Urinary bladder (tissue), 4 donors: ENCODE measurements at places on chromosomes 7 and 10.

- no peak for DNase-seq
These were observed 846 bp upstream of the ZNF775 start for GRCh38 chr7:150378115-150378852.

DNA sequence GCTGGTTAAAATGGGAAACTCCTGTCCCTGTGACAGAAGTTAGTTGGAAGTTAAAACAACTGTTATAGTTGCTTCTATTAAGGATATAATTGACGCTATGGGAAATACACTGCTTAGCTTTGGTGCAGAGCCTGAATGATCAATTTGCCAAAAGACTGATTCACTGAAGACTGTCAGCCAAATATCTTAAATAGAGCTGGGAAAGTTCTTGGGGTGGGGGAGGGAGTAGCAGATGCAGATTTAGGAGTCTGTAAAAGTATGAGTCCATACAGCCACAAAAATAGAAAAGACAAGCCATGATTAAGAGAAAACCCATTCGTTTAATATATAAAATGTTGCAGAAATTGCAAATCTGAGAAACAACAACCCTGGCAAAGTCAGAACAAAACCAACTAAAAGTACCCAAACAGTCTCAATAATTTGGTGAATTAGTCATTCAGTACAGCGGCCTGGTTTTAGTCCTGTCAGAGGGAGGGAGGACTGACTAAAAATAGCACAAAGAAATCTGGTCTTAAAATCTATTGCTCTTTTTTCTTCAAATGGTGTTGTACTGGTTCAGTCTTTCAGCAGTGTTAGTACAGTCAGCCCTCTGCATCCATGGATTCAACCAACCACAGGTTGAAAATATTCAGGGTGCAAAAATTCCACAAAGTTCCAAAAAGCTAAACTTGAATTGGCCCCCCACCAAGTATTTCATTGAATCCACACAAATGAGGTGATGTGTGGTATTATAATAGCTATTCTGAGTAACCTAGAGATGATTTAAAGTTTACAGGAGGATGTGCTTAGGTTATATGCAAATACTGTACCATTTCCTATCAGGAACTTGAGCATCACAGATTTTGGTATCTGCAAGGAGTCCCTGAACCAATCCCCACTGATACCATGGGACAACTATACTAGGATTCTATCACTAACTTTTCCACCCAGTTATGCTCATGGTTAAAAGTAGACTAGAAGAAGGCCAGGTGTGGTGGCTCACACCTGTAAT lies 30.0 kb downstream of the STK17A start:
- DNase-seq: no peak

DNA sequence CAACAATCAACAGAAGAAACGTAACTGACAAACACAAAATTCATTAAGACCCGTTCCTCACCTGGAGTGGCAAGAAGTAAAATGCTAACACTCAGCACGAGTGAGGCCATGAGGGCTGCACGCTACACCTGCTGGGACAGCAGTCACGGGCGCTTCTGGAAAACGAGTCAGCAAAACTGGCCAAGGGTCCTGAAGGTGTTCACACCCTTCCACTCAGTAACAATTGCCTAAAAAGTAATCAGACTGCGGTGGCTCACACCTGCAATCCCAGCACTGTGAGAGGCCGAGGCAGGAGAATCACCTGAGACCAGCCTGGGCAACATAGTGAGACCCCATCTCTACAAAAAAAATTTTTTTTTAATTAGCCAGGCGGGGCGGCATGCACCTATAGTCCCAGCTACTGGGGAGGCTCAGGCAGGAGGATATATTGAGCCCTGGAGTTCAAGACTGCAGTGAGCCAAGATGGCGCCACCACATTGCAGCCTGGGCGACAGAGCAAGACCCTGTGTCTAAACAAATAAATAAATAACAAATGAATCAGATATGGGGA lies 199.1 kb downstream of the MAD1L1 start:
- DNase-seq: no peak

DNA sequence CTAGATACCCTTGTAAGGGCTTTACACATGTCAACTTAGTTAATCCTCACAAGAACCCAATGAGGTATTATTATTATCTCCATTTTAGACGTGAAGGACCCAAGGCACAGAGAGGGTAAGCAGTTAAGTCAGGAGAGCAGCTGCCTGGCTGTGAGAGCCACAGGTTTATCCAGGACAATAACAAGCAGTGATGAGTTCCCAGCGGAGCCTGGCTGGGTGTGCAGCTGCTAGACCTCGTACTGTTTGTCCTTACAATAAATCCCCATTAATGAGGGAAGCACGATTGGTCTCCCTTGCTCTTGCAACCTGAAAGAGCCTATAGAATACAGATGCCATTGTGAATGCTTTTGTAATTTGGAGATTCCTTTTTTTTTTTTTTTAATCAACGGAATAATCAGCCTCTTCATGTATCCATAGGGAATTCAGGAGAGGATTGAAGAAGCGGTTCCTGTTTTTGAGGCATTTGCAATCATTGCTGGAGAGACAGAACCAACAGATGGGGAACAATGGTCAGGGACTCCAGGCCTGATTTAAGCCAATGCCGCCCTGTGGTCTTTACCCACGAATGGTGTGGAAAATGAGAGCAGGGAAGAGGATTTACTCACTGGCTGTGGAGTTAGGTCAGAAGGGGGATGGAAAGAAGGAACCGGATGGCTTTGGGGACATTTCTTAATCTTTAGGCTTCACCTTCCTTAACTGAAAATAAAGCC lies 12.3 kb upstream of the ASB4 start:
- no peak for DNase-seq

DNA sequence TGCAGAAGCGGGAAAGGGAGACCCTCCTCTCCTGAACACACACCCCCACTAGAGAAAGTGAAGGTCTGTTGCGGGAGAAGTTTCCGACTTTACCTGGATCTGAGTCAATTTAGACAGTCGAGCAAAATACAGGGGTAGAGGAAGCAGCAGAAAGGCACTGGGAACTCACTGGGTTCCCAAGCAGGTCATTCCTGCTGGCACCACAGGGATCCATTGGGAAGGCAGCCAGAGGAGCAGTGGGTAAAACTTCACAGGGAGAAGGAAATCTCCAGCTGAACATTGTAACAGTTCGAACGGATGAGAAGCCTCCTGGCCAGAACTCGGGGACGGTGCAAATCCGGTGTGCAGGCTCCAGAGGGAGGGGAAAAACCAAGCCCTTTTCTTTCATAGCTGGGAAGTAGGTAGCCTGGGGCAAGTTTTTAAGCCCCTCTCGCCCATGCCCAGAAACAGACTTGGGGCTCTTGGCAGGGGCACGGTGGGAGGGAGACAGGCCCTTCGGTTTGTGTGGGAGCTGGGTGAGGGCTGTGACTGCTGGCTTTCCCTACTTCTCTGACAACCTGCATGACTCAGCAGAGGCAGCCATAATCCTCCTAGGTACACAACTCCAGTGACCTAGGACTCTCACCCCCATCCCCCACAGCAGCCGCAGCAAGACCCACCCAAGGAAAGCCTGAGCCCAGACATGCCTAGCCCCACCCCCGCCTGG lies 51.9 kb downstream of the DDC start:
- DNase-seq: no peak

DNA sequence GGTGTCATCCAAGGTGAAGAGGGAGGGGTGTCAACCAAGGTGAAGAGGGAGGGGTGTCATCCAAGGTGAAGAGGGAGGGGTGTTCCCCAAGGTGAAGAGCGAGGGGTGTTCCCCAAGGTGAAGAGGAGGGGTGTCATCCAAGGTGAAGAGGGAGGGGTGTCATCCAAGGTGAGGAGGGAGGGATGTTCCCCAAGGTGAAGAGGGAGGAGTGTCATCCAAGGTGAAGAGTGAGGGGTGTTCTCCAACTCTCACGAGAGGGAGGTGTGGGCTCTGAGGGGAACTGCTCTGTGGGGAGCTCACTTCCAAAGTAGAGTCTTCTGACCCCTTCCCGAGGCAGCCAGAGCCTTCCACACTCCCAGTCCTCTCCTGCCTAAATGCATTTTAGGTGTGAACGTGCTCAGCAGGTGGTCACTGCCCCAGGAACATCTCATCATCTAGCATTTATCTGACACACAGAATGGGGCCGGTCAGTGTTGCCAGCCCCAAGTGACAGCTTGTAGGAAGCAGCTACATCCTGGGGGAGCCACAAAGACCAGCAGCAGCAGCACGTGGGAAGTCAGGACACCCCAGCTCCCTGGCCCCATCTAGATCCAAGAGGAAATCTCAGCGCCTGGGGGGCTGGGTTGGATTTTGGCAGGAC lies 323.8 kb downstream of the GLRX3 start:
- DNase-seq: no peak

GRCh38 chr7:134886353-134887057 lies 99.8 kb upstream of the AGBL3 start:
- DNase-seq: peak; percentile 29

- DNase-seq: no peak
These were observed 380.9 kb downstream of the PARD3 start for GRCh38 chr10:34434119-34434594.

DNA sequence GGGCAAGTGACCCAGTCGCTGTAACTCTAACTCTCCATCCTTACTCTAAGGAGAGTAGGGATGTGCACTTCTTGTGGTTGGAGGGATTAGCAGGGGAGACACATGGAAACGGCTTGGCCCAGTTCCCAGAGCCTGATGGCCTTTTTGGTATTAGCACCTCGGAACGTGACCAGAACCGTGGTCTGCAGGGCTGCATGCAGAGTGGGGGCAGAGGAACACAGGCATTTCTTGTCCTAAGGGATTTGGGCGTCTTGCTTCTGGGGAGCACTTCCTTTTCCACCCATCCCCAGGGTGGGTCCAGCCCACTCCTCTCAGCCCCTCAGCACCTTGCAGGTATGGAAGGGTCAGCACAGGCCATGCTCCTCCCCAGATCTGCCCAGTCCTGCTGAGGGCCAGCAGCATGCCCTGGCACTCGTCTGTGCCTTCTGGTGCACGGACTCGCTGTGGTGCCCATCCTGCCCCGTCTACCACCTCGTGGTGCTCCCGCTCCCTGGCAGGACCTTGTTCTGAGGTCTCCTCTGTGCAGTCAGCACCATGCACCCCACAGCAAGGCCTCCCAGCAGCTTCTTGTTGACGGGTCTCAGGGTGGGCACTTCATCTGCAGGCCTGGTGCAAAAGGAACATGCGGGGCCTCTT lies 109.6 kb downstream of the ACTR3B start:
- DNase-seq: no peak

DNA sequence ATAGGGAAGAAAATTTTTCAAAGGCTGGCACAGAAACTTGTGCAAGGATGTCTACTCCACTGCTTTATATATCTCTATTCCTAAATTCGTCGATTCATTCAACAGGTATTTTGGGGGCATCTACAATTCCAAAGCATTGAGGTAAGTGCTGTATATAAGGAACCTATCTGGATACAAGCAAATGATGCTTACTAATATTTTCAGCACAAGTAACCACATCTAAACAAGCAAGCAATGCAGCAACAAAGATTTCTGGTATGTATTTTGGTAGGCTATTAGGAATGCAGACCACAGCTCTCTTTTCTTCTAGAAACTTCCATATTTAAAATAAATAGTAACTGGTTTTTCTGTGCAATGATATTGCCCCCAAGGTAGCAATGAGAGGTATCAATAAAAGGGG lies 183.9 kb downstream of the SGMS1 start:
- no peak for DNase-seq

- DNase-seq: no peak
These were observed 120.5 kb downstream of the GALNT11 start for GRCh38 chr7:152145853-152146466.

DNA sequence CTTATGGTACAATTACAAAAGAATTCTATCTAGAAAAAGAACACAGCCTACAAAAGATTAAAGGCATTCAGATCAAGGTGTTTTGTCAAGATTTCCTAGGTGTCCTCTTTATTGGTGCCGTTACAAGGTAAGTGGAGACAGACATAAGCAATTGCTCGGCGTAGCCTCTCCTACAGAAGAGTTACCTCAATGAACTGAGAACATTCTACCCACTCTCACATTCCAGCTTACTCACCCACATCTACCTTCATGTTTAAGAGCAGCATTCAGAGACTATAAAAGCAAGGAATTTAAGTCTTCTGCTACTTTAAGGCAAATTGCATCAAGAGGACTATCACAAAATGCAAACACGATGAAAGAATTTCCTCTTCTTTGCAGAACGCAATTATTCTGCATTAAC lies 29.5 kb downstream of the MPP7 start:
- DNase-seq: no peak

DNA sequence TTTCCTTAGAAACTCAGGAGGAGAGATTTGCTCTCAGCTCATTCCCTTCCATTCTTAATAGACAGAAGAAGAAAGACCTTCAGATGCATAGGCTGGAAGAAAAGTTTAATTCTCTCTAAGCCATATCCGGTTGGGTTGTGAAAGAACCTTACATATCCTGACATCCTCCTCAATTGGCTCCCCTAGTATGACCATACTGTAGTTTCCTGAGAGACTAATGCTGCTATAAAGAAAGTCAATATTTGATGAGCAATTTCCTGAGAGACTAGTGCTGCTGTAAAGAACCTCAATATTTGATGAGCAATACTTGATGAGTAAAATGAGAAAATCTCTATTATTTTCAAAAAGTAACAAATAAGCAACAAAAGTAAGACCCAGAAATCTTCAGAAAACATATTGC lies 888.5 kb upstream of the SORCS1 start:
- no peak for DNase-seq

DNA sequence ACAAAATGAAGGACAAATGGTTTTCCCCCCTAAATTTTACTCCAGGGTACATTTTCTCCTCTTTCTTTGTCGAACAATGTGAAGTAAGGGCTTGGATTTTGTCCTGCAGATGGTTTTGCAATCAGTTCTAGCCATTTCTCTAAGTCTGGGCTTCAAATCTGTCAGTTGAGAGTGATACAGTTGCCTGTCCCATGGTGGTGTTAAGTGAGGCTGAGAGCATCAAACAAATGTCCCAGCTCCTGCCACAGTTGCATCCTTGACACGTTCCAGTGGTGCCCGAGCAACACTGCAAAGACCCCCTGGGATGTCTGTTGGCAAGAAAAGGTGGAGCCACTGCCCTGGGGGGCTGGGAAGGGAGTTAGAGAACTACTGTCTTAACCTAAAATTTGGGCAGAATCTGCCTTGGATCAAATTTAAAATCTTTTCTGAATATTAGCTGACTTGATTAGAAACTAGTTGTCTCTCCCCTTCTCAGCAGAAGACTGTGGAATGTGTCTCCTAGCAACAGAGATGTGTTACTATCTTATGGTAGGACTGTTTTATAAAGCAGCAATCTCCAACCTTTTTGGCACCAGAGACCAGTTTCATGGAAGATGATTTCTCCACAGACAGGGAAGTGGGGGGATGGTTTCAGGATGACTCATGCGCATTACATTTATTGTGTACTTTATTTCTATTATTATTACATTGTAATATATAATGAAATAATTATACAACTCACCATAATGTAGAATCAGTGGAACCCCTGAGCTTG lies 102.0 kb upstream of the STEAP1B start:
- DNase-seq: no peak

GRCh38 chr7:41695661-41696322 lies 7.1 kb downstream of the INHBA start:
- DNase-seq: no peak

GRCh38 chr10:132355297-132355696 lies 23.3 kb downstream of the LRRC27 start:
- DNase-seq: no peak

- no peak for DNase-seq
These were observed 108.8 kb downstream of the GNAI1 start for GRCh38 chr7:80243425-80243824.

- DNase-seq: no peak
These were observed 29.3 kb upstream of the C10orf53 start for GRCh38 chr10:49649936-49650723.
